ENCODE measurements at places on chromosomes 5 and 9.
A peak's percentile ranks its signal among the peaks of the same experiment; 100 is the strongest.

DNA sequence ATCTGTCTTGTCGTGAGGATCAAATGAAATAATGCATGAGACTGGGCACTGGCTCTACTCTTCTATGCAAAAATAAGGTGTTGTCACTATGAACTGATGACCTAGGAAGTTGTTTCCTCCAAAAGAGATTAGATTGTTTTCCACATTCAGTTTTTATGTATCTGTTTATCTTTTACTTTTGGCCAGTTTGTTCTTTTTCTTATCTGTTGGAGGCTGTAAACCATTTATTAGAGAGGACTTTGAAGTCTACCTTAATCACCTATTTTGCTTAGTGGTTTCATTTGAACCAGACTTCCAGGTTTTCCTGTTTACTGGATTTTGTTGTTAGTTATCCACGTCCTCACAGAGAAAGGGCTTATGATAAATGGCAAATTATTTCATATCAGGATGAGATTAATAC is 21.5 kb upstream of the GDA start:
- no peak for DNase-seq

DNA sequence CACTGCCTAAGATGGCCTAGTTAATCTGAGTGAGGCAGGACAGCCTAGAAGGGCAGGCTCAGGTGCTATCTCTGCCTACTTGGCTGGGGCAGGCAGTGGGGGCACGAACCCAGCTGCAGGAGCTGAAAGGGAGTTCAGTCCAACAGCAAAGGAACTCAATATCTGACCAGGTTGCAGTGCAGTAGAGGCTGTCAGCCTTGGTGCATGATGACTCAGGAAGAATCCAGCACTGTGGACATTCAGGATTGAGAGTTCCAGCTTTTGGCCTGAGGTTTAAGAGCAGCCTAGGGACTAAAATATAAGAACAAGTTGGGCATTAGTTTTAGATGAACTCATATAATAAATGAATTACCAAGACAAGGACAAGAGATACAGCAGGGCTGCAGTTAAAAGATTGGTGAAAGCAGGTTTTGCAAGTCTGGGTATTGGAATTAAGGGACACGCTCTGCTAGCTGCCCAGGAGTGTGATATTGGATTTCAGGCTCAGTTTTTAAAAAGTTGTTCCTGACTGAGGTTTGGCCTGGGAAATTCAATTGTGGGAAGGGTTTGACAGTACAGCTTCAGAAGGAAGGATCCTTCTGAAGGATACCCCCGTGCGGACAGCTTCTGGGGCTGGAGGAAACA is 64.7 kb upstream of the ATG10 start:
- peak; percentile 15 for DNase-seq

- DNase-seq: no peak
Measured at GRCh38 chr5:54186912-54187445, 123.4 kb downstream of the ARL15 start.

GRCh38 chr9:90815183-90815943 is 13.7 kb downstream of the SYK start:
- DNase-seq: peak; percentile 36

- no peak for DNase-seq
Measured at GRCh38 chr5:88407341-88407740, 138.7 kb upstream of the TMEM161B start.

- DNase-seq: no peak
Measured at GRCh38 chr9:117096138-117096537, 318.7 kb downstream of the ASTN2 start.

GRCh38 chr9:127714951-127715469 is 453 bp downstream of the PTRH1 start:
- no peak for DNase-seq

GRCh38 chr5:160042671-160043070 is 33.7 kb downstream of the TTC1 start:
- DNase-seq: no peak
